ENCODE measurements at places on chromosomes 4 and X. TPM values are rescaled to one million over a fixed set of nuclear protein-coding genes. Genes with fewer than 3 reads are reported as not detected.

DNA sequence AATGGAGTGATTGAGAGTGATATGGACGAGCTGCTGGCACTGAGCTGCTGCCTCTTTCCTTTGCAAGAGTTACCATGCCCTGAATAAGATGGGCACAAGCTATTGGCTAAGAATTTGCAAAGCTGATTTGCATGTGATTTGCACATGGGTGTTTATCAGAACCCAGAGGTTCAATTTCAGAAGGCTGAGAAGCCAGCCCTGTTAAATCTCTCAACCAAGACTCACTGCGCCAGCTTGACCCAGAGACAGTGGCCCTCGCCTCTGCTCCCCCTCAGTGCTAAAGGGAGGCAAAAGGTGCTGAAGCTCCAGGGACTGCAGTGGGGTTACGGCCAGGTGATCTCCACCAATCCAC lies 701 bp downstream of the ARHGAP4 start:
- no peak for DNase-seq

GRCh38 chr4:141905751-141906150 lies 269.4 kb downstream of the IL15 start:
- DNase-seq, result peak; percentile 18

GRCh38 chr4:48138936-48139335 lies 4.9 kb upstream of the TXK start:
- no peak for DNase-seq

DNA sequence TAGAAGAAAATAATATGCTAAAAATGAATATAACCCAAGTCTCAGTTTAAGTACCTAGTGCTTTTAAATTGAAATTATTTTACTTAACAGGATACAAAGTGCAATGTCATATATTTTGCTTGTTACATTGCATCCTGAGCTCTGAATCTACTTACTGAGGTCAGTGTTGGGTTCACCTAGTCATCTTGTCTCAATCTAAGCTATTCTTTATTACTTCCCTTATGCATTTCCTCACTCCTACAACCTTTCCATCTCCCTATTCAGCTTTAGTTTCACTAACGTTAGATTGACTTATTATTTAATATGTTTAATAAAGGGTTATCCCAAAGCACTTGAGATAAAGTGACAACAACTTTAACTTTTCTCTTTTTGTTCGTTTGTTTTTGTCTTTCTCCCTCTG lies 483.7 kb downstream of the FSTL5 start:
- no peak for DNase-seq

DNA sequence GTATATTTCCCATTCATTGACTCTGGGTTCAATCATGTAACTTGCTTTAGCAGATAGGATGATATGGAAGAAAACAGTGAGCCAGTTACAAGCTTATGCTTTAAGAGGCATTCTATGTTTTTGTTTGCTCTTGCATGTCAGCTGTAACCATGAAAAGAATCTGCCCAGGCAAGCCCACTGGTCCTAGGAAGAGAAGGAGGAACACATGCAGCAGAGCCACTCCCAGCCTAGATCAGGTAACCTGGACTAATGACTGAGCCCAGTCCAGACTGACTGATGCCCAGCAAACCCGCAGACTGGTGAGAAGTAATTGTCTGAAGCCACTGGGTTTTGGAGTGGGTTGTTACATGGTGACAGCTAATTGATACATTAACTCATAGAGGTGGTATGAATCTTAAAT lies 167.9 kb downstream of the COL4A6 start:
- DNase-seq, result no peak

DNA sequence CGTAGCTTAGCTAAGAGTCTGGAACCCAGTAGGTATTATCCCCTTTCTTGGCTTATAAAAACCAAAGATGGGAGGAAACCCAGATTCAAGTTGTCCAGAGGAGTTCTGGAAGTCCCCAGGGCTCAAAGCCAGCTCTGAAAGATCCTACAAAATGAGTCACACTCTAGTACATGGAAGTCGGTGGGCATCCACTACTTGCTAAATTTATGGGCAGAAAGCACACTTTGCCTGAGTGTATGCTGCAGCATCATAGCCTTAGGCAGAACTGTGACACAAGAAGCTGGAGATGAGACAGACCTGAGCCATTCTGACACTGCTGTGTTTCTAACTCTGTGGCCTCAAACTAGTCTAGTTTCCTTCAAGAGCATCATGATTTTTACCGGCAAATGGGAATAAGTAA lies 429.3 kb downstream of the AFF2 start:
- peak; percentile 90 for DNase-seq

DNA sequence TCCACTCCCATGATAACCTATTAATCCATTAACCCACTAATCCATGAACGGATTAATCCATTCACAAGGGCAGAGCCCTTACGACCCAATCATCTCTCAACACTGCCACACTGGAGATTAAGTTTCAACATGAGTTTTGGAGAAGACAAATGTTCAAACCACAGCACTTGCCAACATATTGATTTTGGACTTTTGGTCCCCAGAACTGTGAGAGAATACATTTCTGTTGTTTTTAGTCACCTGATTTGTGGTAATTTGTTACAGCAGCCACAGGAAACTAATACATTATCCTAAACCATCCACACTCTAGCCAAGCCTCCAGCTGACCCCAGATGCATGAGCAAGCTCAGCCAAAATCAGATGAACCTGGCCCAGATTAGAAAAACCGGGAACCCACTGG lies 22.4 kb downstream of the SEC24D start:
- DNase-seq, result no peak

DNA sequence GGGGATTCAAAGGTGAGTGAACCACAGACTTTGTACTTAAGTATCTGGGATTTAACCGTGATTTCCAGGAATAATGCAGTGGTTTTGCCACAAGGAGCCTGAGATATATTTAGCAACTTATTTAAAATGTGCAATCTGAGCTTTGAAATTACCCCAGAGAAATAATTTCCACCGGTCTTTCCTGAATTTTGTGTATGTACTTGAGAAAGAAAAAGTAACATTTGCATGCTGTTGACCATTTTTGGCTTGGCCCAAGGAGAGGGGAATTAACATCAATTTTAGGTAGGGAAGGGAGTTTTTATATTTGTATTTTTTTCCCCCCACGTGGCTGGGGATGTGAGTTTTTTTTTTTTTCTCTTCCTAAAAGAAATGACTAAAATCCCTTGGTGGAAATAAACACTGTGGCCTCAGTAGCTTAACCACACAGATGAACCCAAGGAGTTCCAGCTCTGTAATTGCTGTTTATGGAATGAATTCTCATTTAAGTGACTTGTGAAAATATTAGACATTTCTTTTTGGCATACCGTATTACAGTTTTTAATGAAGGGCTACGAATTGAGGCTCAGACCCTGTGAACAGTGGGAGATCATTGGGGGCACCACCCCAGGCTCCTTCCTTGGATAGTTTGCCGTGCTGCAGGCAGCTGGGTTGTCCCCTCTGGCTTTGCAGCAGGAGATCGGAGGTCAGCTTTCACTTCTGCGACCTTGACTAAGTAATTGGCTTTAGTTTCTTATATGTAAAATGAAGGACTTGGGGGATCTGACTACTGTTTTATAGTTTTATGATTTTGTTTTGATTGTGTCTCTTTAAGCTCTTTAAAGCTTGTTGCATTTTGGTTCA lies 116.1 kb downstream of the ARHGAP10 start:
- no peak for DNase-seq

The ANOS1 gene
- not detected for total RNA-seq

The CHIC2 gene
- 22.1 TPM for total RNA-seq

The SYTL4 gene
- total RNA-seq, result 1.3 TPM

The GPRASP1 gene
- 0.20 TPM for total RNA-seq

The CYP4V2 gene
- total RNA-seq, result 9.5 TPM

The SUPT20HL1 gene
- not detected for total RNA-seq

The LYAR gene
- total RNA-seq, result 31.5 TPM
